ENCODE measurements at places on chromosomes 7 and 10.

DNA sequence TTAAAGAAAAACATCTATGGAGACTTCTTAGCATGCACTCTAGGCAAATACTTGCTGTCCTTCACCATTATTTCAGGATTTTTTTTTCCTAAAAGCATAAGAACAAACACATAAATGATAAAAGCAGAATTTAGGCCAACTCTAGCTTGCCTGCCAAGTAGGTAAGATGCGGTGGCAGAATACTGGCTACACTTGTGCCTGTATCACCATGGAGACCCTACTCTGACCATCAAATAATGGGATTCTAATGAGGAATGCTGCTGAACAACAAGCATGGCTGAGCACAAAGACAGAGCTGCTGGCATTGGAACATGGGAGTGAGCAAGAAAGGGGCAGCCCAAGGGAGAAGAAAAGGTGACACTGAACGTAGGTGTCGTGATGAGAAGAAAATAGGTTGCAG is 18.5 kb upstream of the TAS2R40 start:
- DNase-seq = no peak

DNA sequence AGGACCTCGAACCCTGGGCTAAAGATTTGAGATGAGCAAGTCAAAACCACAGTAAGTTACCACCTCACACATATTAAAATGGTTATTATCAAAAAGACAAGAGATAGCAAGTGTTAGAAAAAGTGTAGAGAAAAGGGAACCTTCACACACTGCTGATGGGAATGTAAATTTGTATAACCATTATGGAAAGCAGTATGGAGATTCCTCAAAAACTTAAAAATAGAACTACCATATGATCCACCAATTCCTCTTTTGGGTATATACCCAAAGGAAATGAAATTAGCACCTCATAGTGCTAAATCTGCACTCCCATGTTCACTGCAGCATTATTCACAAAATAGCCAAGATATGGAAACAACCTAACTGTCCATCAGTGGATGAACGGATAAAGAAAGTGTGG is 20.8 kb upstream of the FRA10AC1 start:
- DNase-seq = no peak

GRCh38 chr10:68231817-68232251 is at the start of gene ATOH7:
ATOH7 (minus strand) TSS chr10:68232113; CDS start chr10:68231677, 436 bp downstream.
- no peak for DNase-seq

DNA sequence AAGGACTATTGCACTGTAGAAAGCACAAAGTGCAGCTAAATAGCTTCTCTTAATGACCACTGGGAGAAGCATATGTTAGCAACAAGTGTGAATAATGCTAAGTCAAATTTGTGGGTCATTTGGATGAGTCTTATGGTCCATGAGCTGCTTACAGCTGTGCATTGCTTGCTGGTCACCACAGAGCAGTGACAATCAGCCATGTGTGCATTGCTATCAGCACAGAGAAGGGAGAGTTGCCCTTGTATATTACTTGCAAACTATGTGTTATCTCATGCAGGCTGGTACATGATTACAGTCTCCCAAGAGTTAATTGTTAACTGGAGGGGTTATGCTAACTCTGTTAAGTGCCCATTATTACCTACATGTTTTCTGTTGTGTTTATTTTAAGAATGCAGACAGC is 25.7 kb downstream of the MRPS33 start:
- no peak for DNase-seq

GRCh38 chr7:116122972-116123595 is 87.3 kb upstream of the TES start:
- peak; percentile 37 for DNase-seq

GRCh38 chr7:4816419-4817080 is 41.1 kb downstream of the AP5Z1 start:
- DNase-seq = no peak

DNA sequence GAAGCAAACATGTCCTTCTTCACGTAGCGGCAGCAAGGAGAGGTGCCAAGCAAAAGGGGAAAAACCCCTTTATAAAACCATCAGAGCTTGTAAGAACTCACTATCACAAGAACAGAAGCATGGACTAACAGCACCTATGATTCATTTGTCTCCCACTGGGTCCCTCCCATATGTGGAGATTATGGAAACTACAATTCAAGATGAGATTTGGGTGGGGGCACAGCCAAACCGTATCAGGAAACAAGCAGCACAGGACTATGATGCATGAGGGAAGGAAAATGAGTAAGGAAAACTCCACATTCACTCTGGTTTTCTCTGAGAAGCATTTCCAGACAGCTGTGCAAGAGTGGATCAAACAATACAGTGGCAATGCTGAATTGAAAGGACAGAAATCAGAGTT is 81.6 kb downstream of the RSU1 start:
- no peak for DNase-seq

DNA sequence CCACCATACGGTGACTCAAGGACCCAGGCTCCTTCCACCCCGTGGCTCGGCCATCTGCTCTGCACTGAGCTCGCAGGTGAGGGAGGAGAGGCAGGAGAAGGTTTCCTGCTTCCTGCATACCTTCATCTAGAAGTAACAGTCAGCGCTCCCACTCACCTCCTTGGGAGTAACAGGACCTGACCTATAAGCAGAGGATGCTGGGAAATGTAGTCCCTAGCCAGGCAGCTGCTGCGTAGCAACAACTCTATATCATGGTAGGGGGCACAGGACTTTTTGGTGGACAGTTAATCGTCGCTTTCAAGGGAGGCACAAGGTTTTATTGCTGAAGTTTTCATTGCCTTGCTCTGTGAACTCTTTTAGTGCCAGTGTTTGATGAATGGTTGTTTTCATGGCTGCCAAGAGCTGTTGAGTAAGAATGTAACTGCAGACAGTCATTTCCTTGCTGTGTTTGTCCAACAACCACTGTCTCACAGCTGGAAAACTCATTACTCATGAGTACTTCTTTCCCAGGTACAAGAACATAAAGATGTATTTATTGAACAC is 10.2 kb upstream of the ZFYVE27 start:
- no peak for DNase-seq
